ENCODE measurements at places on chromosomes 5 and 9. TPM values are rescaled to one million over a fixed set of nuclear protein-coding genes. Genes with fewer than 3 reads are reported as not detected.

Gene SH3RF2
- total RNA-seq, result 106 TPM

Gene C5
- 6.2 TPM for total RNA-seq

Gene REXO4
- total RNA-seq, result 27.5 TPM

Gene GPBP1
- 64.1 TPM for total RNA-seq

Gene PCDHGA2
- 6.7 TPM for total RNA-seq

Gene BARHL1
- total RNA-seq, result not detected

Gene ZNF367
- 2.2 TPM for total RNA-seq

Gene TMC1
- not detected for total RNA-seq

Gene TMEM215
- total RNA-seq, result not detected

Gene HIGD2A
- 125 TPM for total RNA-seq

Gene FBXO4
- total RNA-seq, result 6.5 TPM

Gene PHF24
- 0.29 TPM for total RNA-seq

Gene FBP1
- 50.5 TPM for total RNA-seq

All from mucosa of gallbladder (tissue), 1 donor.